ENCODE measurements at places on chromosomes 1 and 21.

DNA sequence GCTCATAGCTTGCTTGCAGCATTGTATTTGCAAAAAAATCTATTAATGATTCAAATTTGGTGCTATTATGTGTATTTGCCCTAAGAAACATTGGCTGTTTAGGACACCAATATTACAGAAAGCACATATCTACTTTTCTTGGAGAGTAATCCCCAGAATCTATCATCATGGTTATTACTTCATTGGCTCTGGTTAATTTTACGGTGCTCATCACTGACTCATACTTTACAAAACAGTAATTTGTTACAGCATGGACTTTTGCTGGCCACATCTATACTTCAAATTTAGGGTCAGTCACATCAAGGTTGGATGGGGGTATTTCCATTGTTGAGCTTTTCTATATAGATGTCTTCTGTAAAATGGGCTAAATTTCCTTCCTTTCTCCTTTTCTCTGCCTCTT is 45.7 kb downstream of the SH3GLB1 start:
- DNase-seq = no peak

DNA sequence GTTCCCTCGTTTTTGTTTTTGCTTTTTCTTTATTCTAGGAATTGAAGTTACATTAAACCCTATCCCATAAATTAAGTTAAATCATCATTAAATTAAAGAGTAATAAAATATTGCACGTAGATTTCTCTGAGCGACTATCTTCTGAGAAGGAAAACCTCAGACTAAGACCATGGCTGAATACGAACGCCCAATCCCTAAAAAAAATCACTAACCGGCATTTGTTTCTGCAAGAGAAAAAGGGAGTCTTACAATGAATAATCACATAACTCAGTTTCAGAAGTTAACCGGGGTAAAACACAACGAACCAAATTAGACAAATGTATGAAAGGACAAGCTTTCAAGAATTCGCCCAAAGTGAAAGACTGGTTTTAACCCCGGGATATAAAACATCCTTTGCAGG is 1.3 kb downstream of the PIK3R3 start:
- no peak for DNase-seq

- DNase-seq = no peak
These were observed 90.7 kb downstream of the GALNT2 start for GRCh38 chr1:230157420-230158390.

DNA sequence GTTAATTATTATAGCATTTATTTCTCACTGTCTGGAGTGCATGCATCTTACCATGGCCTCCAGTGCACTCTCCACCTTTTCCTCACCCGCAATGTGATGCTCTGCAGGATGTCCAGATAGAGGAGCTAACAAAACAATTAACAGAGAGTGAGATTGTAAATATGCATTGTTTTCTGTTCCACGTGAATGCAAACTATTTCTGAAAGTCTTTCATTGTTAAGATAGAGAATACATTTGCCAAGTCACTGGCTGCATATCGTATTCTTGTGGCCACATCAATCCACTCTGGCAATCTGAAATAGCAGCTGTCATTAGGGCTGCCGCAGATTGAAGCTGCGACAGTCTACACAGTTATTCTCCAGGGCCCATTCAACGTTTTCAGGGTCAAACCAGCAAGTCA is 143.8 kb downstream of the DUSP10 start:
- no peak for DNase-seq

DNA sequence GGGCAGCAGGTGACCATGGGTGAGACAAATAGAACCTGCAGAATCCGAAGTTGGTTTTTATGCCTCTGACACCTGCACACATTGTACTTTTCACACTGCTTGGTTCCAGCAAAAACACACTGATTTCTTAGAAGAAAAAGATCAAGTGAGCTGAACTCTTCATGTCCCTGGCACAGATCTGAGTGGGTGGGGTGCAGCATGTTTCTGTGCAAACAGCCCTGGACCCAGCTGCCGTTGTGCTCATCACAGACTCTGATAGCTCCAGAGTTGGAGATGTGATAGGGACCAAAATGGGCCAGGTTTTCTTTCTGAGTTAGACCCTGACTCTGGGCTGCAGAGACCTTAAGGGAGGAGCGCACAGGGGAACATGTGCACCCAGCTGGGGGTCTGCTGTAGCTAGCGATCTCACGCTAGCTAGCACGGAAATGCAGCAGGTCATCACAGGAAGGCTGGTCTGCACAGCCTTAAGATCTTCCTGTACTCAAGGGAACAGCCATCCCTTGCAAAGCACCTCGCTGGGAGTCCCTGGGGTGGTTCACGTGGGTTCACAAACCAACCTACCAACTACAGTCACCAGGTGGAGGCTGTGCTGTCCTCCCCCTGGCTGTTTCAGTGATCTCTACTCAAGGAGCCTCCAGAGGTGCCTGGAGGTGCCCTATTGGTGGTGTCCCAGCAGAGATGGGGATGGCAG is 291.1 kb downstream of the PTPRU start:
- no peak for DNase-seq

- no peak for DNase-seq
These were observed 9.9 kb downstream of the UBXN11 start for GRCh38 chr1:26296340-26297056.

Data from T-helper 2 cell treated with Interferon-gamma antibody and Interleukin-4, amounts not matched to agents 5 μg/mL and 100 μg/mL, for 36 hours (primary cell).